M059J (cell line): ENCODE measurements at places on chromosomes 2 and 18.
A peak's percentile ranks its signal among the peaks of the same experiment; 100 is the strongest.

DNA sequence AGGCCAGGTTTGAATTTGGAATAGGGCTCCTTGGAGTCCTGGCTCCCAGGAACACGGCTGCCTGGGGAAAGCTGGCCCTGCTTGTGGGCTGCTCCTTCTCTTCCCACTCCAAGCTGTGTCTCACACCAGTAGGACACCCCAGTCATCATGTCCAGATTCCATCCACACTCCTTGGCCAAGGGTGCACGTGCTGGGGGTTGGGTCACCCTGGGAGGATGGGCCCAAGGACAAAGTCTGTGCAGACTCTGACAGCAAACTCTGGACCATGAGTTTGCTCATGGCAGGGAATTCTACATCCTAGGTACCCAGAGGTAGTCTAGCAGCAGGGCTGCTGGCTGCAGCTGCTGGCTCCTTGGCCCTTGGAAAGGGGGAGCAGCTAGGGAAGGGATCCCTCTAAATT, 102.4 kb upstream of the EPAS1 start:
- no peak for DNase-seq

GRCh38 chr18:313931-314330, 46.1 kb upstream of the THOC1 start:
- DNase-seq, result no peak

DNA sequence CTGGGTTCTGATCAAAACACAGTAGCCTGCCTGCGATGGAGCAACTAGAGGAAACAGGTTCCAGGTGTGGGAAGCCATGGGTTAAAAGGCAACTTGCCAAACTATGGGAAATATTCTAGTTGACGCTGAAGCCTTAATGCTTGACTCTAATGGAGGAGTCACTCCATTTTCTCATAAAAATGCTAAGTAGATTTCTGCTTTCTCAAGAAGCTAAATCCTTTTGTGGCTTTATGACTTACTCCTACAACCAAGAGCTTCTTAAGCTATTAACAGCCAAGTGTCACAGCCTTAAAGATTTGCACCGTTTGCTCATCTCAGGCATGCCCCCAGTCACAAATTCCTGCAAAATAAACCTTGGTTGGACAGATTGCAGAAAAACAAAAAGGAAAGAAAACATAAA, 25.2 kb downstream of the ANKRD44 start:
- DNase-seq, result no peak

DNA sequence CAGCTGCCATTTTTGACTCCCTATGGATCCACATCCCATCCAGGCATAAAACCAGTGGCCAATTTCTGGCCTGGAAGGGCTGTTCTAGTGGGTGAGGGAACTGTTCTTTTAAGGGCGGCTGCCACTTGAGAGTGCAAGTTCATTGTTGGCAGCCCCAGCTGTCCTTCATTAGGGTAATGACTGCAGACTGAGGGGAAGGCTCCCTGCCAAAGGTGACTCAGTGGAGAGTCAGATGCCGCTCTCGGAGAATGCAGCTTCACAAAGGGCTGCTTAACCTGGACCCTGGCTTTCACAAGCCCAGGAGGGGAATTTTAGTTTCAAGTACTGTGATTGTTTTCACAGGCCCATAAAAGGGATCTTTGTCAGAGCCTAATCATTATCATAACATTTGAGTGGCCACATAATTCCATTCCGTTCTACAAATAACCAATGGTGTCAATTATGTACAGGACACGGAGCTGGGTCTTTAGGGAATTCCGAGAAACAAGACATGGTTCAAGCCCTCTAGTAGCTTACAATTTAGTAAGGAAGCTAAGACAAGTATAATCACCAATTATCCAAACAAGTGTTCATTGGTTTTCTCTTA, 235.7 kb downstream of the CDCA7 start:
- peak; percentile 97 for DNase-seq

DNA sequence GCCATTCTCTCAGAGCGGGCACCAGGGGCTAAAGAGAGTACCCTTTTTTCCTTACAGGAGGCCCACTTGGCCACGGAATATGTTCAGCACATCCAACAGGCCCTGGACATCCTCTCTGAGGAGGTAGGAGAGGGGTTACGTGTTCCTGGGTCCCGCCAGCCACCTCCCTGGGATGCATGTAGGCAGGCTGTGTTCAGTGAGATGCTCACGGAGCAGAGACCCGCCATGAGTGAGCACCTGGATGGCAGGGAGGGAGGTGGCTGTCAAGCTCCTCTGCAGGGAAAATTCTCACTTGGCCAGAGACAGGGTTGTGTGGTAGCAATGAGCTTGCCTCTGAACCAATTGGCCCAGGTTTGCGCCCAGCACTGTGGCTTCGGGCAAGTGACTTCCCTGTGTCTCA, 123.1 kb upstream of the PPP1CB start:
- no peak for DNase-seq

DNA sequence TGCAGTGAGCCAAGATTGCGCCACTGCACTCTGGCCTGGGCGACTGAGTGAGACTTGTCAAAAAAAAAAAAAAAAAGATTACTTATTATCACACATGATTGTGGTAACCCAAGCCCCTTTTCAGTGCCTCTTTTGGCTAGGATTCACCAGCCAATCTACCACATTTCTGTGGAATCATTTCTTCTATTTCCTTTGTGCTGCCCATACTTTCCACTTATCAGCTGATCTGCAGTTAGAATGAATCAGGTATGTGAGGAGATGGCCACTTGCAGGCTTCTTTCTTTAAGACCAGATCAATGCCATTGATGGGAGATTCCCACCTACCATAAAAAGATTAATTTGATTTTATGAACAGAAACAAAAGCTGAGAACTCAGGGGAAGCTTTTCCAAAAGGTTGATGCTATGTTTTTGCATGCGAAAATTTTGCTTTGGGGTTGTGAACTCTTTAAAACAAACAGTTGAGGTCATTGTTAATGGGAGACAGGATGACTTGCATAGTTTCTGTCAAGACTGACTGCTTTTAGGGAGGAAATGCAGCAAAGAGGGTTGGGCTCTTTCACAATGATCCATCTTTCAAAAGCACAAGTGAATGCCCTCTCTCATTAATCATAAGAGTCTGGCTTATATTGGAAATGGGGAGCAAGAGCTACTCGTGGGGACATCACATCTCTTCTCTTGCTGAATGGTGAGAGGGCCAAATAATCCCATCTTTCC, 66.9 kb upstream of the CYP26B1 start:
- DNase-seq, result peak; percentile 74

GRCh38 chr2:16194096-16194390, 253.7 kb downstream of the MYCN start:
- DNase-seq, result no peak

DNA sequence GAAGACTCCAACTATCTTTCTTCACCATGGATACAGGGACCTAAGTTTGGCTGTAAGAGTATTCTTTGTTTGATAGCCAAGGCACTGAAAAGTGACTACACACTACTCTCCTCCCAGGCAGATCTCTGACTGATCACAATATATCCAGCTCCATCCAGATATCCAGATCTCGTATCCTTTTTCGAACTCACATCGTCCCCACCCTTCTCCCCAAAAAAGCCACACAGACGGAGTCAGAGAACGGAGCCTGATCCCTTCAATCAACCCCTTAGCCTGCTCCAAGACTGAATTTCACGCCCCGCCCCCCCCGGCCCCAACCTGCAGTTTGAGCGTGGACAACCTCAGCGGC, 533 bp downstream of the DHX57 start:
- DNase-seq, result no peak

- DNase-seq, result no peak
These were observed 37.9 kb downstream of the GCA start for GRCh38 chr2:162381851-162382250.

DNA sequence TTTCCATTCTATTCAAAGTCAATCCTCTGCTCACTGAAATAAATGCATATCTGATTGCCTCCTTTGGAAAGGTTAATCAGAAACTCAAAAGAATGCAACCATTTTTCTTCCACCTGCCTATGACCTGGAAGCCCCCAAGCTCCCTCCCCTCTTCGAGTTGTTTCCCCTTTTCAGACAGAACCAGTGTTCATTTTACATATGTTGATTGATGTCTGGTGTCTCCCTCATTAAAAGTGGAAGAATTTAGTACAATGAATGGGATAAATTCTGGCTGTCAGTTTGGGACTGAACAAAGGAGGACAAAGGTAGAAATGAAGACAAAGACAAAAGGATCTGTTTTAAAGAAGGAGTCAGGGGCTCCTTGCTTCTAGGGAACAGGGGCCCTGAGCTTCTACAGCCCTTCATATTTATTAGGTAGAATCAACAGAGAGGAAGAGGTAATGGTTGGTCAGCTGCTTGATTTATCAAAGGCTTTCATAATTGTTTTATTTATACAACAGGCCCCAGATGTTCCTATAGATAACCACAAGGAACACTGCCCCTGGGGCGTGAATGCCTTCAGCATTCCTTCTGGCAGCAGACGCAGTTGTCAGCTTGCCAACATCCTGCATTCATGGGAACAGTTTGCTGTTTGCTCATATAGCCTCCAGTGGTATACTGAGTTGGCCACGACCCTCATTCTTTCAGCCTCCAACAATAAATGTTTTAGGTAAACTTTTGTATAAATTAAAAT, 949.8 kb upstream of the LRATD1 start:
- DNase-seq, result peak; percentile 4

- DNase-seq, result peak; percentile 64
These were observed 47.4 kb upstream of the NXPH2 start for GRCh38 chr2:138827426-138828054.

DNA sequence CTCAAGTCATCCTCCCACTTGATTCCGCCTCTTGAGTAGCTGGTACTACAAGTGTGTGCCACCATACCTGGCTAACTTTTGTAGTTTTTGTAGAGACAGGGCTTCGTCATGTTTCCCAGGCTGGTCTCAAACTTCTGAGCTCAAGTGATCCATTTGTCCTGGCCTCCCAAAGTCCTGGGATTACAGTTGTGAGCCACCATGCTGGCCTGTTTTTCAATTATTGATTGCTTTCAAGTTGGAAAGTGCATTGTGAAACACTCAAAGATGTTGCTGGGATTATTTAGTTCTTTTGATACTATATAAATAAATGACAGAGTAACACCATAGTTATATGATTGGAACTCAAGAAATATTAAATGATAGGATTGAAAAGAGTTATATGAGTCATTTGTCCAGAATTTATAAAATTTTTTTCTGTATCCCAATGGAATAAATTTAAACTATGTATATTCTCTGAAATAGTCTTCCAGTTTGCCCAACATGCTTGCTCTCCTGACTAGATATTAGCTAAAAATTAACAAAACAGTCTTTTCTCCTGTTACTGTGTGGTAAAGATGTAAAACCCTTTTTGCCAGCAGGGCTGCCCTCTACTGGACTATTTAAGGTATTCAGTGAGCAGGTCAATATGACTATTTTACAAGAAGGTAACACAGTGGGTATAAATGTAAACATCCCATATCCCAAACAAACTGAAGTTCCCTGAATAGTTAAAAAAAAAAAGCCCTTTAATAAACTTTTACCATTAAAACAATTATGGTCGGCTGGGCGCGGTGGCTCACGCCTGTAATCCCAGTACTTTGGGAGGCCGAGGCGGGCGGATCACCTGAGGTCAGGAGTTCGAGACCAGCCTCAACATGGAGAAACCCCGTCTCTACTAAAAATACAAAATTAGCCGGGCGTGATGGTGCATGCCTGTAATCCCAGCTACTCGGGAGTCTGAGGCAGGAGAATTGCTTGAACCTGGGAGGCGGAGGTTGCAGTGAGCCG, 42.7 kb downstream of the ACSL3 start:
- DNase-seq, result peak; percentile 54

- peak; percentile 64 for DNase-seq
These were observed 318.5 kb upstream of the TCF4 start for GRCh38 chr18:55906536-55906935.

- no peak for DNase-seq
These were observed 514.9 kb downstream of the PTPRM start for GRCh38 chr18:8081872-8082553.

DNA sequence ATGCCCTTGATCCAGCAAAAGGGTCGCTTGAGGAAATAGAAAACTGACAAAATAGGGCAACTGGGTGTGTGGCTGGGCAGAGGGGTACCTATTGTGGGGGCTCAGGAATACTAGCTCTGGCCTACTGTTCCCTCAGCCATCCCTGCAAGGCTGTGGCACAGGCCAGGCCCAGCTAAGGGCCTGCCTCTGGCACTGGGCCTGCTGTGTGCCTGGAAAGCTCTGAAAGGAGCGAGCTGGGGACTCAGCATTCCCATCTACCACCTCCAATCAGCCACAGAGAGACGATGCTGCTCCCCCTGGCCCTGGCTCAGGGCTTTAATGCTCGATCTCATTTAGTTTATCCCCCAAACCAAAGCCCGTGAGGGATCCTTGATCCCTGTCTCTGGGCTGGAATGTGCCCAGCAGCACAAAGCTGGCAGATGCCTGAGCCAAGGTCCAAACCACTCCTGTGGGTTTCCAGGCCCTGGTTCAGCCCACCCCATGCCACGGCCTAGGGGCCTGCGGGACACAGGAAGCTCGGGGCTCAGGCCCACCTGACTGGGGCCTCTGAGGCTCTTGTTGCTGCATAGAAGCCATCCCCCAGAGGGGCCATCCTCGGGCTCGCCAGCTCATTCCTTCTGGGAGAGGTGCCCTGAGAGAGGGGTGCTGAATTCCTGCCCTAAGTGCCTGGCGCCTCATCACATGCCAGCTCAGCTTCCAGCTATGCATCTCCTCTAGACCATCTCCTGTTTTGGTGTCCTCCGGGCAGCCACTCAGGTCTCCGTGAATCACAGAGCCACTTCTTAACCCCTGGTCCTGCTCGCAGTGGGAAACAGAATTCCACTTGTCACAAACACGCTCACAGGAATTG, 43.0 kb upstream of the KCNF1 start:
- peak; percentile 88 for DNase-seq
